ENCODE measurements at places on chromosomes 5 and 9.

- no peak for DNase-seq
These were observed 136.9 kb upstream of the RFX3 start for GRCh38 chr9:3662671-3663070.

- DNase-seq, result no peak
These were observed 97.2 kb downstream of the SH3TC2 start for GRCh38 chr5:148965511-148966265.

DNA sequence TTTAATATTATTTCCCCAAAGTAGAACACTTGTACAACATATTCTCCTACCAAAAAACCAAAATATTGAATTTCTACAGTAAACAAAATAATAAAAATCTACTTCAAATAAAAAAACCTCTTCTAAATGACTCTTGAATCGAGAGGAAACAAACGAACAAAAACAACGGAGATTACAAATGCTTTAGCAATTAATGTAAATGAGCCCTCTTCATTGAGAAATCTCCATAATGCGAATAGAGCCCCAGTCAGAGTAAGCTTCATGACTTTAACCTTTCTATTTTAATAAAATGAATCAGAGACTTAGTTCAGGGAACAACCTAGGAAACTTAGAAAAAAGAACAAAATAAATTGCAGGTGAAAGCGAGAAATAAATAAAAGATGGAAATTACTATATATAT lies 129.3 kb upstream of the SEMA6A start:
- no peak for DNase-seq

GRCh38 chr9:37046683-37047082 lies 12.6 kb upstream of the PAX5 start:
- DNase-seq, result no peak

GRCh38 chr5:218457-219291 lies 554 bp downstream of the SDHA start:
- no peak for DNase-seq

GRCh38 chr5:96487859-96488258 lies 54.8 kb upstream of the PCSK1 start:
- no peak for DNase-seq

DNA sequence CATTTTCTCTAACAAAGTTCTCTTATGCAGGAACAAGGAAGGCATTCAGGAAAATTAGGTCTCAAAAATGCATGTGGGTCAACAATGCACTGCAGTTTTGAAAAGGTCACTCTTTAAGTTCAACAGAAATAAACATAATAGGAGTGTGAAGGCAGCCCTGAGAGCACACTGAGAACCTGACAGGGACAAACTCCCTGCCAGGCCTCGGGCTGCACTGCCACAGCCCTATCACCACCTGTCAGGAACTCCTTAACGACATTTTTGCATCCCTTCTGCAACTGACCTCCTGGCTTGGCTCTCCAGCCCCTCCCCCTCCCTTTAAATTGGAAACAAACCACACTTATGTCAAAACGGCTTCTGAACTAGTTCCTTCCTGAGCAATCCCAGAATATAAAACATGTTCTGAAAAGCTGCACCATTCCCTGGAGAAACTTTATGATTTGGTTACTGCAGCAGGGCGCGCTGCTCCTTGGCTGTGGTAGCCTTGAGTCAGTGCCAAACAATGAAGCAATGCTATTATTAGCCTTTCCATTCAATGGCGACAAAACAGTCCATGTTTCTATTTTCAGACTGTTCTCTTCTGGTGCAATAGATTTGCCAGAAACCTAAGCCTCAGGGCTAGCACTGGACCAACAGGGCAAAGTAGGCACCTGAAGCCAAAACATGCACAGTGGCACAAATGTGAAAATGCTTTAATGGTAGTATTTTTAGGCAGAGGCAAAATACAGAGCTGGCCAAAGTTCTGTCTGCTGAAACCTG lies 160.1 kb upstream of the ZNF608 start:
- DNase-seq, result no peak

Data from AML-193 (cell line).